T1000 (cell line): ENCODE measurements at places on chromosomes 16 and 17.

GRCh38 chr17:66547151-66547865 is 244.9 kb downstream of the PRKCA start:
- peak; percentile 18 for DNase-seq

GRCh38 chr17:32349503-32349853 is 479 bp upstream of the ZNF207 start:
- no peak for DNase-seq

GRCh38 chr17:13594762-13595598 is 6.7 kb downstream of the HS3ST3A1 start:
- DNase-seq = peak; percentile 63

- DNase-seq = no peak
Observed at GRCh38 chr17:489758-490329, 137.2 kb upstream of the RPH3AL start.

DNA sequence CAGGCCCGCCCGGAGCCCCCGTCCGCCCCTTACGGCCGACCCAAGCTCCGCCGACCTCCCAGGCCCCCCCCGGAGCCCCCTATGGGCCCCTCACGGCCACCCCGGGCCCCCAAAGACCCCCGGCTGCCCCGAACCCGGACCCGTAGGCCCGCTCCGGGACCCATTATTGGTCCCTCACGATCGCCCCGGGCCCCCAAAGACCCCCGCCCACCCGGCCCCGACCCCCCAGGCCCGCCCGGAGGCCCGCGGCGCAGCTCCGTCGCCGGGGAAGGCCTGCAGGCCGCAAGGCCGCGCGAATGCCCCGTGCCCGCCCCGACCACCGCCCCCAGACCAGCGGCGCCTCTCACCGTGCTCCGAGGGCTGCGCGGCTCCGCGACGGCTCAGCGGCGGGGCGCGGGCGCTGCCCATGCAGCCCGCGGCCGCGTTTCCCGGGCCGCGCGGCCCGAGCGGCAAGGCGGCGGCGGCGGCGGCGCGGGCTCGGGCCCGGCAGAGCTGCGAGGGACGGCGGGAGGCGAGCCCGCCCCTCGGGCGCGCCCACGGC is 393 bp downstream of the ANKRD11 start:
- DNase-seq = no peak

DNA sequence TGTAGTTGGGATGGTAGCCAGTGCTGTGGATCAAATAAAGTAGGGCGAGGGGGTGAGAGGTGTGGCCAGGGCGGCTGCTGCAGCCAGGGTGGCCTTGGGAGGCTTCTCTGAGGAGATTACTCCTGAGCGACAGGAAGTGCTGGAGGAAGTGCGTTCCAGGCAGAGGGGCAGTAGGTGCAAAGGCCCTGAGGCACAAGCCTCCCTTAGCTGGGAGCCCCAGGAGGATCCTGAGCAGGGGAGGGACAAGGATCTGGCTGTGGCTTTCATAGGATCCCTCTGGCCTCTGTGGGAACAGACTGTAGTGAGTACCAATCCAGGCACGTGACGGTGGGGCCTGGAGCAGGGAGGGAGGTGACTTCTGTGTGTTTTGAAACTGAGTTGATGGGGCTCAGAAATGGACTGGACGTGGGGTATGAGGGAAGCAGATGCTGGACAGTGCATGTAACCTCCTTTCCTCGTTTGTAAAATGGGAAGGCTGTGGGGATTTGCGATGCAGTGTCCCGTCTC is 2.8 kb downstream of the LLGL1 start:
- no peak for DNase-seq

GRCh38 chr16:9868606-9869149 is 313.6 kb downstream of the GRIN2A start:
- no peak for DNase-seq

DNA sequence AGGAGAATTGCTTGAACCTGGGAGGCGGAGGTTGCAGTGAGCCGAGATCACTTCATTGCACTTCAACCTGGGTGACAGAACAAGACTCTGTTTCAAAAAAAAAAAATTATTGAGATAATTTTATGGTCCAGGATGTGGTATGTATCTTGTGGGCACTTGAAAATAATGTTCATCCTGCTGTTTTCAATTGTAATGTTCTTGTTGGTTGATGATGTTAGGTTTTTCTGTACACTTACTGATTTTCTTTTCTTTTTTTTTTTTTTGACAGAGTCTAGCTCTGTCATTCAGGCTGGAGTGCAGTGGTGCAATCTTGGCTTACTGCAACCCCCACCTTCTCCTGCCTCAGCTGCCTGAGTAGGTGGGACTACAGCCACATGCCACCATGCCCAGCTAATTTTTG is 29.7 kb downstream of the TBX21 start:
- DNase-seq = no peak

GRCh38 chr17:74119049-74119580 is 84.4 kb upstream of the RPL38 start:
- DNase-seq = no peak

DNA sequence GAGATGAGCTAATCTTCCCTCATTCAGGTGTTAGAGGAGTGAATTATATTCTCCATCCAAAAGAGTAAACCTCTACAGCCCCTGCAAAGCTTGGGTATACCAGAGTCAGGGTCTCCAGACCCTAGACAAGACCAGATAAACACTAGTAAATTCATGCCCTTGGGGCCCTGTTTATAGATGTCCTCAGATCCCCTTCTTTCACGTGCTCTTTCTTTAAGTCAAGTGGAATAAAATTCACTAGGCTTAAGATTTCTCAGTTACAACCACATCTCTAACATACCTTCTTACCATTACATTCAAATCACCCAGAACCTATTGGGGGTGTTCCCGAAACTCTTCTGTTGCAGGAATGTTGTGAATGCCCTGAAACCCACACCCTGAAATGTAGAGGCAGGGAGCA is 2.2 kb upstream of the C17orf58 start:
- DNase-seq = no peak

GRCh38 chr16:86314402-86315025 is 195.8 kb upstream of the FOXF1 start:
- no peak for DNase-seq
